ENCODE measurements at places on chromosomes 11 and 22.

- no peak for DNase-seq
Observed at GRCh38 chr22:22348127-22348814, 103.7 kb downstream of the VPREB1 start.

DNA sequence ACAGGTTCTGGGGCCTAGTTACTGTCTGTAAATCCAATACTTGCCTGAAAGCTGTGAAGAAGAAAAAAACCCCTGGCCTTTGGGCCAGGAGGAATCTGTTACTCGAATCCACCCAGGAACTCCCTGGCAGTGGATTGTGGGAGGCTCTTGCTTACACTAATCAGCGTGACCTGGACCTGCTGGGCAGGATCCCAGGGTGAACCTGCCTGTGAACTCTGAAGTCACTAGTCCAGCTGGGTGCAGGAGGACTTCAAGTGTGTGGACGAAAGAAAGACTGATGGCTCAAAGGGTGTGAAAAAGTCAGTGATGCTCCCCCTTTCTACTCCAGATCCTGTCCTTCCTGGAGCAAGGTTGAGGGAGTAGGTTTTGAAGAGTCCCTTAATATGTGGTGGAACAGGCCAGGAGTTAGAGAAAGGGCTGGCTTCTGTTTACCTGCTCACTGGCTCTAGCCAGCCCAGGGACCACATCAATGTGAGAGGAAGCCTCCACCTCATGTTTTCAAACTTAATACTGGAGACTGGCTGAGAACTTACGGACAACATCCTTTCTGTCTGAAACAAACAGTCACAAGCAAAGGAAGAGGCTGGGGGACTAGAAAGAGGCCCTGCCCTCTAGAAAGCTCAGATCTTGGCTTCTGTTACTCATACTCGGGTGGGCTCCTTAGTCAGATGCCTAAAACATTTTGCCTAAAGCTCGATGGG, 13.5 kb downstream of the PIK3IP1 start:
- DNase-seq: no peak

GRCh38 chr11:10295064-10295901, 1.3 kb upstream of the SBF2 start:
- no peak for DNase-seq

GRCh38 chr22:20881231-20881630, 22.4 kb downstream of the SNAP29 start:
- no peak for DNase-seq

DNA sequence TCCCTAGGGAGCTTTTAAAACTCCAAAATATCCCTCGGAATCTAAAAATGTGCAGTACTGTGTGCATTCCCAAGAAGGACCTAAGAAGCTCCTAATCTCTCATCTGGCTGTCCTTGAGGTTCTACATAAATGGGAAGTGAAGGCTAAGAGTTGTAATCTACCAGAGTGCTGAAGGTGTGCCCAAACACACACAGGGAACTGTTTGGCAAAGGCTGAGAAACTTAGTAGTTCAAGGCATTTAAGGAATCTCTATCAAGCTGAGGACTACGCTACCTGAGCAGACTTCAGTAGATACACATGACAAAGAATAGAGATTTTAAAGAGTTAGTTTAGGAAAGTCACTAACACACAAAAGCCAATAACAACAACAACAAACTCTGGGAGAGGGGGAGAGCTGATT, 71.1 kb downstream of the TTC28 start:
- DNase-seq: no peak

GRCh38 chr11:85602526-85603213, 24.5 kb downstream of the DLG2 start:
- DNase-seq: no peak

GRCh38 chr22:26651815-26652214, 5.6 kb upstream of the MIAT start:
- no peak for DNase-seq

GRCh38 chr11:63682066-63683021, 1.0 kb downstream of the RTN3 start:
- no peak for DNase-seq

GRCh38 chr11:12377106-12377823, at the start of gene PARVA:
PARVA (plus strand) TSS chr11:12377571; CDS start chr11:12377648, 77 bp downstream.
- no peak for DNase-seq

- DNase-seq: no peak
Observed at GRCh38 chr22:48045369-48045768, 1282.9 kb downstream of the TBC1D22A start.

GRCh38 chr22:18075720-18076497, 1.9 kb upstream of the PEX26 start:
- DNase-seq: no peak

DNA sequence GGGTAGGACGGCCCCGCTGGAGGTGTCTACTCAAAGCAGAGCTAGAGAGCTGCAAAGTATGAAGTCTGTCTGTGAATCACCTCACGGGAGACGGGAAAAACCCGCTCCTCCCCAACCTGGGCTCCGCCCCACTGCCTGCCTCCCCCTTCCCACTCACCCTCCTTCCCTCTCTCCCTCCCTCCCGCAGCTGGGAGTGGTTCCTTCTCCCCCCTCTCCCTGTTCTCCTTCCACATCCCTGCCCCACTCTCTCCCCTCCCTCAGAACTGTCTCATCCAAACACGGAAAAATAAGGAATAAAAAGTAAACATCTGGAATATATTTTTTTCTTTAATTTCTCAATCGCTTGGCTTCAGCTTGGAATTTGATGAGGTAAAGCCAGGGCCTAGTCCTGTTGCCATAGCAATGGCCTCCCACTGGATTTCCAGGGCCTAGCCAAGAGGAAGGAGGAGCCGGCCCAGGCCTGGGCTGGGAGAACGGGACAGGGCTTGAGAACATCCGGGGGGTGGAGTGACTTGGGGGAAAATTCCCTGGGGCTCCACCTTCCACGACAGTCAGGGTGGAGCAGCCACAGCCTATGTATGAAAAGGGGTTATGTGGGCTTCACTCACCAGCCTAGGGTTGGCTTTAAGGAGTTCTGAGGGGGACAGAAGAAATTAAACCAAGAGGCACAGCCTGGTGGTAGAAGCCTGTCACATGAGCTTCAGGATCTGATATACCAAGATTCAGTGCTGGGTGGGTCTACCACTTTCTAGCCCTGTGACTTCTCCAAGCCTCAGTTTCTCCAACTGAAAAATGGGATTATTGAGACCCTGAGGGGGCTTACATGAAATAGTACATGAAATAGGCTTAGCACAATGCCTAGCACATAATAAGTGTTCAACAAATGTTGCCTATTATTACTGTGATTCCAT, 2.2 kb downstream of the TNKS1BP1 start:
- no peak for DNase-seq

- no peak for DNase-seq
Observed at GRCh38 chr22:47054231-47055072, 292.0 kb downstream of the TBC1D22A start.

DNA sequence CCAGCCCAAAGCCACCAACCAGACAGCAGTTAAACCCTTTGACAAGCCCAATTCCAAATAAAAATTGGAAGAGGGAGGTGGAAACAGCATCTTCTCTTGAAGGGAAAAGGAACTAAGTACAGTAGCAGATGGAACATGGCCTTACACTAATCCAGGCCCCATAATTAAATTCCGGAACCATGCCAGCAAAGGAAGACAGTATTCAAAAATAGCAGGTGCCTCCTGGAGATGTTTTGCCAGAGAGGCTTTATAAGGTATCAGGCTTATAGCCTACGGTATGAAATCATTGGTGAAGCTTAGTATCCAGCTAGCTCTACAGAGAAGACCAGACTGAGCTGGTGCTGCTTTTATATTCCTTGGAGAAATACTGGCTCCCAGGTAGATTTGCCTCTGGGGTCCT, 344.1 kb upstream of the API5 start:
- no peak for DNase-seq

- no peak for DNase-seq
Observed at GRCh38 chr22:35072925-35073324, 7.0 kb downstream of the ISX start.

GRCh38 chr11:79309407-79309806, 131.4 kb downstream of the TENM4 start:
- no peak for DNase-seq

DNA sequence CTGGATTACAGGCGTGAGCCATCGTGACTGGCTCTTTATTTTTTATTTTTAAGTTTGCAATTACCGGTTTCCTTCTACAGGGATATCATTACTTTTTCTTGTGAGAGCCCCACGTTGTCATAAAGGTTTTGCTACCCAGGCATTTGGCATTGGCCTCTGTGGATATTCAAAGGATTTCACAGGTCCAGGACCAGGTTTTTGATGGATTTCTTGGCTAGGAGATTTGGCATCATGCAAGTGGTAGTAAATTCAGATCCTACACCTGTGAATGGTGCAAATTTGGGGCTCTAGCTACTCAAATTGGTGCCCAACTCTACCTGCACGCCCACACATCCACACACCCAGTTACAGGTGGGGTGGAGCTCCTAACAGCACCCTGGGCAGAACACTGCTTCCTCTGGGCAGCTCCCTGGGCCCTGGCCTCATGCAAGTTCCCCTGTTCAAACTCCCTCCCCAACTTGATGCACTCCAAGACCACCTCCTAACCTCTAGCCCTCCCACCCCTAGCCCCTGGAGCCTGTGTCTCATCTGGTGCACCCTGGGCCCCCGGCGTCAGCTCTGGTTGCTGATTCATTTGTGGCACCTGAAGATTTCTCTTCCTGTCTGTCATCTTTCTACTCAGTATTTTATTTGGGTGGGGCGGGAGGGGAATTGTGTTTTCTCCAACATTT, 9.3 kb upstream of the MRGPRD start:
- no peak for DNase-seq

GRCh38 chr22:20243537-20244249, 24.4 kb downstream of the RTN4R start:
- DNase-seq: peak; percentile 16

GRCh38 chr11:117303646-117304315, 12.3 kb downstream of the BACE1 start:
- no peak for DNase-seq

DNA sequence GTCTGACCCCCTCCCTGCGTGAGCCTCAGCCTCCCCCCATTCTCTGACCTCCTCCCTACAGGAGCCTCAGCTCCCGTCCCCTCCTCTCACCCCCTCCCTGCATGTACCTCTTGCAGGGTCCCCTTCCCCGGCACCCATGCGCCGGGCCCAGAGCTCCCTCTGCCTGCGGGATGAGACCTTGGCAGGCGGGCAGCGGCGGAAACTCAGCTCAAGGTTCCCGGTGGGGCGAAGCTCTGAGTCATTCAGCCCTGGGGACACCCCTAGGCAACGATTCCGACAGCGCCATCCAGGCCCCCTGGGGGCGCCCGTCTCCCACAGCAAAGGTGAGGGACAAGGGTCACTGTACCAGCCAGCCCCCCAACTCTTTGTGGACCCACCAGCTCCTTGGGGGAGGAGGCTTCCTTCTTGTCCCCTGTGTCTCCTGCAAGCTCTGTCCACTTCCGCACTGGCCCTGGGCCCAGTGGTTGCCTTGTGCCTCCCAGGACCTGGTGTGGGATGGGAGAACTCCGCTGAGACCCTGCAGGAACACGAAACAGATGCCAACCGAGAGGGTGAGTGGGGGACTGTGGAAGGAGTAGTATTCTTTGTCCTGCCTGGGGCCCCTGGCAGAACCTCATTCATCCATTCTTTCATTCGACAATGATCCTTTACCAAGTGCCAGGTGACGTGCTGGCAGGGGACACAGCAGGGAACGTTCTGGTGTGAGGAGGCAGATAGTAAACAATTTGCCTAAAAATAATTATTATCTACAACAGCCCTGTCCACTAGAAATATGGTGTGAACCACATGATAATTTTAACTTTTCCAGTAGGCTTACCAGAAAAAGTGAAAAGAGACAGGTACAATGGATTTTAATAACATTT, 3.7 kb upstream of the RPS6KA4 start:
- DNase-seq: no peak

- DNase-seq: no peak
Observed at GRCh38 chr11:78946945-78947902, 372.6 kb upstream of the NARS2 start.

DNA sequence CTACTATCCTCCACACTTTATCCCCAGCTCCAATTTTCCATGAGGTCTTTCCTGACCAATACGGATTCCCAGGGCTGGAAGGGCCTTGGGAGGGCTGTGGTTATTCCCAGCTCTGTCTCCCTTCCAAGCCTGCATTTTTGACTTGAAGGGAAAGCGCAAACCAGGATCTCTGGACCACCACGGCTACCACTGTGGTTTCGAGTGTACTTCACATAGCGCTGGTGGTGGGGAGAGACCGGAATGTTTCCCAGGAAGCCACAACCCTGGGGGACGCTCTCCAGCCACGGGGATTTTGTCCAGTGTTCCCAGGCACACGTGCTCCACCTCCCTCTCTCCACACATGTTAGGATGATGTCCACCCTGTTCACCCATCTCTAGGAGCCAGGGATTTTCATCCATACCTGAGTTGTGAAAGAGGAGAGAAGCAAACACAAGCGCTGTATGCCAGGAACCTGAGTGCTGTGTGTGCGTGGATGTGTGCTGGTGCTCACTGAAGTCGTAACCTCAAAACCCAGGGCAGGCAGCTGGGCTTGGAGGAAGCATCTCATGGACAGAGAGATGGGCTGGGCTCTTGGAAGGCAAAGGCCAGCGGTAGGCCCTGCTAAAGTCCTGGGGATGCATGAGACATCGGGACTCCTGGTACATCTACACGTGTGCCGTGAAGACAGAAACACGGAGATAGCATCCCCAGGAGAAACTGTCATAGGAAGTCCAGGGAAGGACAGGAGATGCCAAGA, 1.3 kb upstream of the NPTXR start:
- no peak for DNase-seq

- DNase-seq: no peak
Observed at GRCh38 chr11:66956689-66957290, 1.4 kb downstream of the PC start.

GRCh38 chr11:14223636-14224288, 135.2 kb downstream of the RRAS2 start:
- DNase-seq: no peak

GRCh38 chr11:129279326-129280026, 87.4 kb upstream of the ARHGAP32 start:
- DNase-seq: peak; percentile 42

DNA sequence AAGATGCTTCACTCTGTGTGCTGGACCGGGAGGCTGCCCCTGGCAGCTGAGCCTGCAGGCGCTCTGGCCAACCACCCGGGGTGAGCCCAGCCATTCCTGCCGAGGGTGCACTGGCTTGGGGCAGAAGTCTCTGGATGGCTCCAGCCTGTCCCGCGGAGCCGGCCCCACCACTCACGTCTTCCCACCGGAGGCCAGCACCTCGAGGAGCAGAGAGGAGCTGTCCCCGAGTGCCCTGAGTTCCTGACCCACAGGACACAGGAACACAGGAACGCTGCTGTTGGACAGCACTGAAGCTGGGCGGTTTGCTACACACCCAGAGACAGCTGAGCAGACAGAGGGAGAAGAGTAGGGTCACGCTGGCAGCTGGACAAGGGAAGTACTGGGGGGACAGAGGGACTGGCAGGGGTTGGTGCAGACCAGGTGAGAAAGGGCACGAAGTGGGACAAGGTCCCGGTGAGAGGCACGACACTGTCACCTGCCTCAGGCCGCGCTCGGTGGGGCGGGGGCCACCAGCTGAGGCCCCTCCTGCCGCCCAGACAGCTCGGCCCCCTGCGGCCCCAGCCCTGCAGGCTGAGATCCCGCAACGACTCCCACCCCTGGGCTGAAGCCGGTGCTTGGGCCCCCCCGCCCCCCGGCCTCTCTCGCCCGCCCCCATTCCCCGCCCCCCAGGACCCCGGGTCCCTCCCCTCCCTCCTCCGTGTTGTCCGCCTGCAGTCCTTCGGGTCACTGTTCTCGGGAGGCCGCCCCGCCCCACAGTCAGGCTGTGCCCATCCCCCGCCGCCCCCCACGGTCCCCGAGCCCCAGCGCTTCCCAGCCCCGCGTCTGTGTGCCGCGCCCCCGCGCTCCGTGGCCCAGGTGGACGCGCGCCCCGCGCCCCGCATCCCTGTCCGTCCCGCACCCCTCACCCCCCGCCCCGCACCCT, 624 bp upstream of the B4GALNT4 start:
- DNase-seq: no peak

GRCh38 chr11:94308024-94308423, 3.6 kb downstream of the IZUMO1R start:
- DNase-seq: no peak

- DNase-seq: no peak
Observed at GRCh38 chr11:19827399-19828135, 114.9 kb downstream of the NAV2 start.

All from activated T-helper 1 cell treated with anti-CD3 and anti-CD28 coated beads, Interleukin-2, amount 50 U/mL, for 16 hours (primary cell).